ENCODE measurements at places on chromosomes 5 and 9.

DNA sequence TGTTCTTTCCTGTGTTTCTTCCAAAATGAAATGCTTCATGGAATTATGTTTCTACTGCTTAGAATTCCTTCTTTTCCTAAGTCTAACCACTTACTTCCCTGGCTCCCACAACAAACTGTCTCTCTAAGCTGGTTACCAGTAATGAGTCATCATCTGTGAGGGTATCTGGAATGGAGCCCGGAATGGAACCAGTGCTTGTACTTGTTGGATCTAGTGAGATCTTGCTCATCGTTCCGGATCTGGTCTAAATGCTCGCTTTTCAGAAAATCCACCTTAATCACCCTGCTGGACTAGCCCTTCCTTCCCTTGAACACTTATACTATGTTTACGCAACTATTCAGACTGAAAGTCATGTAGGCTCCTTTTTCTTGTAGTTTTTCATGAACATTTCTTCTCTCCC lies 184.8 kb downstream of the PBX3 start:
- H3K27me3 ChIP-seq = no peaks in the 10 kb centered on the region
- no peaks in the 10 kb centered on the region for H3K36me3 ChIP-seq
- H3K4me3 ChIP-seq = no peak overlapping the region
- no peaks in the 10 kb centered on the region for H3K4me1 ChIP-seq
- DNase-seq = no peak

GRCh38 chr9:127144670-127145445 lies 22.4 kb upstream of the ANGPTL2 start:
- no peak overlapping the region for H3K4me3 ChIP-seq
- peaks cover 18% of the 10 kb centered on the region for H3K27me3 ChIP-seq
- H3K36me3 ChIP-seq = peaks cover 1% of the 10 kb centered on the region

GRCh38 chr5:161306351-161306995 lies 240.1 kb downstream of the GABRB2 start:
- H3K36me3 ChIP-seq = no peaks in the 10 kb centered on the region
- no peak overlapping the region for H3K27ac ChIP-seq
- H3K27me3 ChIP-seq = no peaks in the 10 kb centered on the region
- no peak overlapping the region for H3K4me3 ChIP-seq

- H3K27ac ChIP-seq = no peak overlapping the region
- H3K27me3 ChIP-seq = peaks cover 12% of the 10 kb centered on the region
- no peaks in the 10 kb centered on the region for H3K4me1 ChIP-seq
- H3K36me3 ChIP-seq = no peaks in the 10 kb centered on the region
- DNase-seq = no peak
Observed at GRCh38 chr9:84207491-84207951, 133.0 kb downstream of the SLC28A3 start.

- no peaks in the 10 kb centered on the region for H3K27me3 ChIP-seq
- no peak overlapping the region for H3K4me3 ChIP-seq
- H3K4me1 ChIP-seq = peaks cover 15% of the 10 kb centered on the region
- no peak overlapping the region for H3K27ac ChIP-seq
- no peak for DNase-seq
- H3K36me3 ChIP-seq = peaks cover 17% of the 10 kb centered on the region
Observed at GRCh38 chr9:83628540-83628939, 5.6 kb downstream of the IDNK start.

DNA sequence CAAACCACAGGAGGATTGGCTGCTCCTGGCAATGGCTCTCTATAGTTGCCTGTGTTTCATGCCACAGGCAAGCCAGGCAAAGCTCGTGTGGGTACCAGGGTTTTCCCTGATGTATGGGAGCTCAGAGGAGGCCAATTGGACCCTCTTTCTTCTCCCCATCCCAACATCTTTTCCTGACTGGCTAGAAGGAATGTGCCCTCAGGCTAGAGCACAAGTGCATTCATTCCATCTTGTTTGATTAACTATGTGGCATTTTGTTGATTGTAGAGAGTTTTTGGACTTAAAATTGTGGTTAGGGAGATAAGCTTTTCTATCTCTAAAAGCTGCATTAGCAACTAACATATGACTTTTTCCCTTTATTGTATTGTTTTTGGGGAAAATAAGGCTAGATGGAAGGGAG lies 561.3 kb downstream of the PSAT1 start:
- no peak overlapping the region for H3K27ac ChIP-seq
- DNase-seq = no peak
- H3K27me3 ChIP-seq = no peaks in the 10 kb centered on the region
- H3K4me1 ChIP-seq = no peaks in the 10 kb centered on the region
- no peak overlapping the region for H3K4me3 ChIP-seq
- no peaks in the 10 kb centered on the region for H3K36me3 ChIP-seq

GRCh38 chr9:15140051-15140450 lies 167.0 kb downstream of the TTC39B start:
- H3K4me1 ChIP-seq = peaks cover 12% of the 10 kb centered on the region
- H3K27ac ChIP-seq = no peak overlapping the region
- no peak overlapping the region for H3K4me3 ChIP-seq

GRCh38 chr5:96751203-96752169 lies 56.3 kb downstream of the ERAP1 start:
- no peak for DNase-seq
- peaks cover 34% of the 10 kb centered on the region for H3K36me3 ChIP-seq
- no peaks in the 10 kb centered on the region for H3K4me1 ChIP-seq
- no peaks in the 10 kb centered on the region for H3K27me3 ChIP-seq
- no peak overlapping the region for H3K27ac ChIP-seq

- H3K36me3 ChIP-seq = peaks cover 66% of the 10 kb centered on the region
- no peak for DNase-seq
- no peaks in the 10 kb centered on the region for H3K27me3 ChIP-seq
- H3K4me3 ChIP-seq = no peak overlapping the region
- H3K4me1 ChIP-seq = peaks cover 14% of the 10 kb centered on the region
Observed at GRCh38 chr9:2639786-2640185, 18.2 kb downstream of the VLDLR start.

- no peaks in the 10 kb centered on the region for H3K27me3 ChIP-seq
- no peak overlapping the region for H3K27ac ChIP-seq
- no peaks in the 10 kb centered on the region for H3K36me3 ChIP-seq
- peaks cover 2% of the 10 kb centered on the region for H3K4me1 ChIP-seq
- H3K4me3 ChIP-seq = no peak overlapping the region
Observed at GRCh38 chr5:61004448-61004847, 59.4 kb downstream of the NDUFAF2 start.

DNA sequence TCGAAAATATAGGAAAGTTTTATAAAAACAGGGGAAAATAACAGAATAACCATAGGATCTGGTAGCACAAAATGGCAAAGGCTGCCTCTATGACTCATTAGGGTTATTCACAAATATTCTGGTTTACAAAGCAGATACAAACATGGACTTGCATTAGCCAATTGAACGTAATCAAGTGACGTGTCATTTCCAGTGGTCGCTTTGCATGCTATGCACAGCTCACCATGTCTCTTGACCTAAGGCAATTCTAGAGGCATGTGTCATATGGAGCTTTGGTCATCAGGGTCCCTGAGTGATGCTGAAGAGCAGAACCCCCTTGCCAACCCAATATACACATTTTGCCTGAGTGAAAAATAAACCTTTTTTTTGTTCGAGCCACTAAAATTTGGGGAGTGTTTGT lies 158.8 kb downstream of the TMEM161B start:
- no peak overlapping the region for H3K4me3 ChIP-seq
- no peak for DNase-seq
- H3K4me1 ChIP-seq = no peaks in the 10 kb centered on the region
- peaks cover 2% of the 10 kb centered on the region for H3K27me3 ChIP-seq
- no peak overlapping the region for H3K27ac ChIP-seq

DNA sequence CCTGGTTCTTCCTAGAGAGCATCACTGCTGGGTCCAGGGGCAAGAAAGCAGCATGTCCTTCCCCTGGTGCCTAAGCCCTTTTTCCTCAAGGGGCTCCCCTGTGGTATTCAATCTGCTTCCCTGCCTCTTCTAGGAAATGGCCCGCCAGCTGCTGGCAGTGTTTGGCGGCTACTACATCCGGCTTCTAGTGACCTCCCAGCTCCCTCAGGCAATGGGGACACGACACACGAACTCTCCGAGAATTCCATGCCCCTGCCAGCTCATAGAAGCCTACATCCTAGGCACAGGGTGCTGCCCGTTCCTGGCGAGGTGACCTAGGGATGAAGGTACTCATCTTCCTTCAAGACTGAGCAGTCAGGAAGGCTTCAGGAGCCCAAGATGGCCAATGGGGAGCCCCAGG lies 14.6 kb downstream of the TEX53 start:
- no peak for DNase-seq
- H3K36me3 ChIP-seq = peaks cover 42% of the 10 kb centered on the region
- no peaks in the 10 kb centered on the region for H3K4me1 ChIP-seq
- H3K4me3 ChIP-seq = no peak overlapping the region
- H3K27me3 ChIP-seq = no peaks in the 10 kb centered on the region

- H3K27me3 ChIP-seq = peaks cover 16% of the 10 kb centered on the region
- DNase-seq = no peak
- no peaks in the 10 kb centered on the region for H3K36me3 ChIP-seq
- no peak overlapping the region for H3K27ac ChIP-seq
Observed at GRCh38 chr5:166979307-166979895, 1312.0 kb upstream of the WWC1 start.

Measured in activated CD8-positive, alpha-beta memory T cell treated with anti-CD3 and anti-CD28 coated beads, Interleukin-2, amount 10 ng/mL, durations not matched to agents 7 days and 5 days (primary cell).